HCT116 (cell line): ENCODE measurements at places on chromosomes 7 and 10. TPM values are rescaled to one million over a fixed set of nuclear protein-coding genes. Genes with fewer than 3 reads are reported as not detected.
A peak's percentile ranks its signal among the peaks of the same experiment; 100 is the strongest.

- no peak for DNase-seq
These were observed 31.1 kb downstream of the PLXDC2 start for GRCh38 chr10:19847321-19847720.

- DNase-seq = peak; percentile 57
These were observed 56.8 kb upstream of the DGKI start for GRCh38 chr7:137903382-137904169.

DNA sequence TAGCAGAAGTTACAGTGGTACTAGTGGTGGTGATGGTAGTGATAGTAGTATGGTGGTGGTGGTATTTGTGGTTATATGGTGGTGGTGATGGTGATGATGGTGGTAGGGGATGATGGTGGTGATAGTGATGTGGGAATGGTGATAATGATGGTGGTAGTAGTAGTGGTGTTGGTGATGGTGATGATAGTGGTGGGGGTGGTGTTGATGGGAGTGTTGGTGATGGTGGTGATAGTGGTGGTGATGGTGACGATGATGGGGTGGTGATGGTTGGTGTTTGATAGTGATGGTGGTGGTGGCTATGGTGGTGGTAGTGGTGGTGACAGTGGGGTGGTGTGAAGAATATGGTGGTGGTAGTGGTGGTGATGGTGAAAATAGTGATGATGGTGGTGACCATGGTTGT, 27.9 kb upstream of the MGAM2 start:
- no peak for DNase-seq

DNA sequence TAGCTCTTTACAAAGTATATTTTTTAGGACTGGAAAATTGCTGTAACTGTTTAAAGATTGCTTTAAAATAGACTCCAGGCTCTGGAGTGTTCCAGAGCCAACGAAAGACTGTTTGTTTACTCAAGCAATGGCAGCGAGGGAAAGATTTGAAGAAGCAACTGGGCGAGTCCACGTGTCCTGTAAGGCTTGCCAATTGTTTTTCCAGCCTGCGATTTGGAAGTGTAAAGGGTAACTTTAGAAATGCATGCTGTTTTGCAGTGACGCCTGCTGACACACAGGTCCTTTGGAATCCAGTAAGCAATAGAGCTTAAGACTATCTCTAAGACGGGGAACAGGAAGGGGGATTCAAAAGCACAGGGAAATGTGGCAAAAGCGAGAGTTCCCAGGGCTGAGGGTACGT, 55.8 kb downstream of the TACC2 start:
- DNase-seq = no peak

DNA sequence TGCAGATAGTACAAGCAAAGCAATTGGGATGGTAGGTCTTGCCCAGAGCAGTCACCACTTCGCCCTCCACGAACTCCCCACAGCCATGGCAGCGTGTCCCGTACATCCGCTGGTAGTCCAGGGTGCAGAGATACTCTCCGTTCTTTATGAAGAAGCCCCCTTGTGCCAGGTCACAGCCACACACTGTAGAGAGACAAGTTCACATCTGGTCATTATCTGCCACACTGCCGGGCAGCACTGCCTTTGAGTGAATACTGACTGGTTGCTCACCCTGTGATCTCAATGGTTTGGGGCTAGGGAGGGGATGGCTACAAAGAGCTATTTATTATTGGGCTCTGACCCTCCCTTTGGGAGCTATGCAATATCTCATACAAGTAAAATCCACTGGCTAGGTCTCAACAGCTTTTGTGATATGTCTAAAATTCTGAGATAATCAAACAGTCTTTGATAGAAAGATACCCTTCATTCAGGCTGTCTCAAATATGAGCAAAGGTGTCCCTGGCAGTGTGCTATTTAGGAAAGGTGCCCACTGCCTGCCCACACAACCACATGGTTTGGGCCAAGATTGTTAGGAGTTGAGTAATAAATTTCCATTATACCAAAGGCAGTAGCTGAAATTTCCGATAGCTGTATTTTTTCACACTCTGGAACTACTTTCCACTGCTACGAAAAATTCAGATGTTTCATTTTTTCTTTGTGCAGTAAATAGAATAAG, 82.5 kb downstream of the ABLIM1 start:
- DNase-seq = no peak

SPDYE16 gene
- not detected for total RNA-seq

MACC1 gene
- total RNA-seq = 9.8 TPM

STAMBPL1 gene
- total RNA-seq = 11.0 TPM

MUC3A gene
- total RNA-seq = 30.8 TPM

PNLIPRP1 gene
- total RNA-seq = 1.6 TPM
